Astrocyte of the spinal cord (primary cell): ENCODE measurements at places on chromosomes 3 and 15.

DNA sequence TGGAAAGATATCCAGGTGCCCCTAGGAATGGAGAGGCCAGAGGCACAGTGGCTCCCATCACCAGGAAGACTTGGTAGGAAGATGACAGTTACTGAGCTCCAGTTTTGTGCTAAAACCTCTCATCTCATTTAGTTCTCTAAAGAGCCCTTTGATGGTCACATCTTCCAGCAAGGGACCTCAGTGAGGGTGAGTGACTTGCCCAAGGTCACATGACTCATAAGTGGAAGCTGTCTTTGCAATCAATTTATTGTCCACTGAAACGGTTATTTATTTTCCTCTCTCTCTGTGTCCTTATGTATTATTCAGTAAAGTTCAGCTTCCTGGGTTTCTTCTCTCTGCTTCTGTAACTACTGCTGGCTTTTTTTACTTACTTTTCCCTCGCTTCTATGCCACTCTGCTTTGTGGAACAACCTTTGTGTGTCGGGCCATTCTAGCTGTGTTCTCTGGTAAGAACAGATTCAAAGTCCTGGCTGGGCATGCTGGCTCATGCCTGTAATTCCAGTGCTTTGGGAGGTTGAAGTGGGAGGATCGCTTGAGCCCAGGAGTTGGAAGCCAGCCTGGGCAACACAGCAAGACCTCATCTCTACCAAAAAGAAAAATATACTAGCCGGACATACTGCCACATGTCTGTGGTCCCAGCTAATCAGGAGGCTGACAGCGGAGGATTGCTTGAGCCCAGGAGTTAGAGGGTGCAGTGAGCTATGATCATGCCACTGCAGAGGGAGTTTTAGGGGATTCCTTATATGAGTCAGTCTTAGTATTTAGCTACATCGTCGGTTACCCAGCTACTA, 55.9 kb downstream of the PDIA5 start:
- DNase-seq, result peak; percentile 34

DNA sequence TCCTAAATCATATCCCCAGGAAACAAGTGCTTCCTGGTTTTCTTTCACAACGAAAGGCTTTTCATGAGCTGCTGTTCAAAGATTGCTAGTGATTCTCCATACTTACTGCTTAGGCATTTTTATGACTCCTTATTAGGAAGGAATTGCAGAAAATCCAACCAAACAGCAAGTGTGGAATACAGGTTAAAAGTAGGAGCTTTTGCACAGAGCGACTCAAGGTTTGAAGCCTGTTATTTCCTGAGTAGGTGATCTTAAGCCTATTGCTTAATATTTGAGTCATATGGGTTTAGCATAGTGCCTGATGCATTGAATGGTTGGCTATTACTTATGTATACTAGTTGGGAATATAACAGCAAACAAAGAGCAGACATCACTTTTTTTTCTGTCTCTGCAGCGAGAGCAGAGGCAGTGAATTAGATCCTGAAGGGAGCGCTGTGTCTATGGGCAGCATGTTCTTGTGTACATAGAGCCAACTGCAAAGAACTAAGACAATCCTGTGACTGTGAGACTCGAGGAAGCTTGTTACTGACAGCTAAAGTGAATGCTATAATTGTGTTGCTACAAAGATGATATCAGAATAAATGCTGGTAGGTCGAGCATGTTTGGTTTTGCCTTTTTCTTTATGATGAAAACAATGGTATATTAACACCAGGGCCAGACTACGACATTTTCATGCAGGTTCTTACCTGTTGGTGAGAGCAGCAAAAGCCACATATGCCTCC, 6.3 kb downstream of the TM4SF1 start:
- DNase-seq, result no peak

- DNase-seq, result no peak
These were observed 153.9 kb downstream of the PCCB start for GRCh38 chr3:136404056-136404455.

DNA sequence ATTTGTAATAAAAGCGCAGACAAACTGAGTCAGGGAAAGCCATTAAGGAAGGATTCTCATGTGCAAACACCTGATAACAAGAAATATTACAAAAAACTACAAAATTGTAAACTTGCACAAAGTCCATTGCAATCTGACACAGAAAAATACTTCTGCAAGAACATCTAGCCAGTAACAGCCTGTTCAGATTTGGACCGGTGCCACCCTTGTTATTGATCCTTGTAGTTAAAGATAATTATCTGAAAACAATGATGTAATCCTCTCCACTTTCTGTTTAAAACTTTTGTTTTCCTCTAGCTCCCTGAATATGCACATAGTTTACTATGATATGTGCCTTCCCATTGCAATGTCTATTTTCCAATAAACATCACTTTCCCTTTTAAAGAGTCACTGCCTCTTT, 1090.2 kb downstream of the PLOD2 start:
- DNase-seq, result no peak

DNA sequence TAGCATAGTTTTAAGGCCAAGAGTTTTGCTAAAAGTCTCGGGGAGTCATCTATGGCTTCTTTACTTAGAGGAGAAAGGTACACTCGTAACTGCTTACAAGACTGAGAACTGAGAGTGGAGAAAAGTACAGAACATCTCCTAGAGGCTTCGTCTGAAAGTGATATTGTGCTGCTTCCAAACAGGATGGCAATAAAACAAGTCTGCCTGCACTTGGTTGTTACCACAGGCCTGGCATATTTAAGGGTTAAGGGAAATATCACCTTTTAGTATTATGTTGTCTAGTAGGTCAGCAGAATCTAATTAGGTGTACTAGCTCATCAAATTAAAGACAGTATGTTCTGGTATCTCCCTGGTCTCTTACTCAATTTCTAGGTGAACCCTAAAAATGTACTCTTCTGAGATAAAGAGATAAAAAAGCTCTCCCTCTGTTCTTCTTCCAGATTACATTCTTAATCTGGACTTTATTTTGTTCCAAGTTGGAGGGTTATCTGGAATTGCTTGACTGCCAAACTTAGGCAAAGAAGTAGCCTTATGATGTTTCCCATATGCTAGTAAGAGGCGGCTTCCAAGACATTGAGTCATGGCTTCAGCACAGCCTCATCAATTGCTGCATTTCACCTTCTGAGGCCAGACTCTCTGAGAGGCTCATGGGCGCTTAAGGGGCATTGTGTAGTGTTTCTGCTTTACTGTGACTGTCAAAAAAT, 181.3 kb downstream of the LSAMP start:
- peak; percentile 33 for DNase-seq

DNA sequence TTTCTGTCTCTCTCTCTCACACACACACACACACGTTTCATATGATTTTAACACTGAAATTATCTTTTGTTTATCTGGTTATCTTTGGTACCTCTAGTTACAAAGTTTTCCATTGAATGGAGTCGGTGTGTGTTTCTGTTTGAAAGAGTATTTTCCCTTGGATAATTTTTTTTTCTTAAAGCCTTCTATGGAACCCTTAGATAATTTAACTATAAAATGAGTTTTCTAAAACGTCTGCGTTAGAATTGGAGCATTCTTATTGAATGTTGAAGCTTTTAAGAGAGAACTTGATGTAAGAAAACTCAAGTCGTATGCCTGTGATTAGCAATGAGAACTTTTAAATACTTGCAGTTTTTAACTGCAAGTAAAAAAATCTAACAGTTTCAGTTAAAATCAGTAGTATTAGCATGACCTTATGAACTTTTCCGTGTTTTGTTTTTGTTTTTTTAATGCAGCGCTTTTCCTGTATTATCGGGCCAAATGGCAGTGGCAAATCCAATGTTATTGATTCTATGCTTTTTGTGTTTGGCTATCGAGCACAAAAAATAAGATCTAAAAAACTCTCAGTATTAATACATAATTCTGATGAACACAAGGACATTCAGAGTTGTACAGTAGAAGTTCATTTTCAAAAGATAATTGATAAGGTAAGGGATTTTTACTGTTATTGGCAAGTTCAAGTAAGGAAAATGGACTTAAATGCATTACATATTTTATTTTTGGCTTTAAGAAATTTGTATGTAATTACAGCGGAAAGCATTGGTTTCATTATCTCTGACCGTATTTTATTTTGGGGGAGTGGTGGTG, 3.0 kb downstream of the SMC4 start:
- DNase-seq, result peak; percentile 64
